ENCODE measurements at places on chromosomes 7 and 10.
A peak's percentile ranks its signal among the peaks of the same experiment; 100 is the strongest.

DNA sequence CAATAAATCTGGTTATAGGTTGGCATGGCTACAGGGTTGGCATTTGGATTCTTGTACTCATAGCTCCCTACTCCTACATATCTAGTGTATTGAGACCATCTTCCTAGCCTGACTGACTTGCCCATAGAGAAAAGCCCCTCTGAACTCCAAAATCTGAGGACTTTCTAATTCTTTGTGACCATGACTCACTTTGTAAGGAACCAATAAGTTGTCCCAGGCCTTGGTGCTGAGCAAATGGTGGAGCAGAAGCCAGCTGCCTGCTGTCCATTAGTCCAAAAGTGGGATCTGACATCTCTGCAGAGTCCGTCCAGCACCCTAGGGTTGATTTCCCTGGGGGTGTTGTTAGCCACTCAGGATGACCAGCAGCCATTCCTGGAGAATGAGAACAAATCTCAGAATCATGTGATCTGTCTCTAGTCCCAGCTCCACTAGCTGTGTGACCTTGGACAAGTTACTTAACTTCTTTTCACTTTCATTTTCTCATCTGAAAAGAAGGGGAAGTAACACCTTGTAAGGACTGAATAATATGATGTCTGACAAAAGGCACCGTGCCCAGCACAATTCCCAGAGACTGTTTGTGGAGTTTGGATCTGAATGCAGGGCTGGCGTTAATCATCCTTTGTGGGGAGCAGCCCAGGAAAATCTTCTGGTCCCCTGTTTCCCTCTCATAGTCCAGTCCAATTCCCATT is 44.1 kb downstream of the MTURN start:
- DNase-seq = peak; percentile 4

DNA sequence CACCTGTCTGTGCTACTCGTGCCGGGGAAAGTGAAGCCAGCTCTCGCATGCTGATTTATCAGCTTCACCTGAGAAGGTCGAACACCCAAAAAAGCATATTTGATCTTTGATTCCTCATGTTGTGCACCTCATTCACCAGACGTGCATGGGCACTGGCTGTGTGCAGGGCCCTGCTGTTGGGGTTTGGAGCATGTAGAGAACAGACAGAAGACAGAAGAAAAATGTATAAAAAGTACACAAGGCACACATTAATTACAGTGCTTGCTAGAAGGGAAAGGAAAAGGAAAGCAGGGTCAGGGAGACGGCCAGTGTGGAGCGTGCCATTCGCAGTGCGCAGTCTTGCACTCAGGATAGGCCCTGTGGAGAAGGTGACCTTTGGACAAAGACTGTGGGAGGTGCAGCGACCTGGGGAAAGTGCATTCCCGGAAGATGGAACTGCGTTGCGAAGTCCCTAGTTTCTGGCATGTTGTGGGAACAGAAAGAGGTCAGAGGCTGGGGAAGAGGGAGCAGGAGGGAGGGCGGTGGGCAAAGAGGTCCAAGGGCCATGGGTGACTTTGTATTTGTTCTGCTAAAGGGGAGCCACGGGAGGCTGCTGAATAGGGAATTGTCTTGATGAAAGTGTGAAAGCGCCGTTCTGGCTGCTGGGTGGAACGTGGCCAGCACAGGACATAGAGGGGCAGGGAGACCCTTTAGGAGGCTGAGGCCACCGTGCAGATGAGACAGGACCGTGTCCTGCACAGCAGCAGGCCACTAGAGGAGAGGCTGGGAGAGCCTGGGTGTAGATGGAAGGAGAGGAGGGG is 232.8 kb downstream of the GLRX3 start:
- no peak for DNase-seq

GRCh38 chr7:149598721-149599308 is 101.2 kb upstream of the ZNF746 start:
- peak; percentile 33 for DNase-seq

DNA sequence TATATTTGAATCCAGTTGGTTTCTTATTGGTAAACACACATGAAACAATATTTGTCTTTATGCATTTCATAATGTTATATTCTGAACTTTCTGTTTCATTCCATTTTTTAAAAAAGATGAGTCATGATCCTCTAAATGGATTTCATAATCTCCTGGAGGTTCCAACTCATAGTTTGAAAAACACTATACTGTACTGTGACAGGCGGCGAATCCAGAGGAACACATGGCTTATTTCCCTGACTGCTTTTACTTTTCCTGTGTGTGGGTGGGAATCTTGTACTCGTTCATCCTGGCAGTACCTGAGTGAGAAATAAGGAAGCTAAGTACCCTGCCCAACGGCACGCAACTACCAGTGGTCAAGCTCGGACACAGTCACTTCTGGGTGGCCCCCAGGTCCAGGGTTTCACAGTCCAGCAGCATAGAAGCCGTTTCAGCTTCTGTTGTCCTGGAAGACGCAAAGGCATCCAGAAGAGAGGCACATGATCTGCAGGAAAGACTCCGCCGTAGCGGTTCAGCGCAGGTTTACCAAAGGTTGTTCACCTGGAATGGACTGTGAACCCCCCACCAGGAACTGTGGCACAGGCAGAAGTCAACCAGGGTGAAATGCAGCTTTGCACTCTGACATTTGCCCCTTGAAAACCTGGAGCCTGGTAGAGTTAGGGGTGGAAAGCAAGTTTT is 117.7 kb downstream of the CCNY start:
- DNase-seq = peak; percentile 5

DNA sequence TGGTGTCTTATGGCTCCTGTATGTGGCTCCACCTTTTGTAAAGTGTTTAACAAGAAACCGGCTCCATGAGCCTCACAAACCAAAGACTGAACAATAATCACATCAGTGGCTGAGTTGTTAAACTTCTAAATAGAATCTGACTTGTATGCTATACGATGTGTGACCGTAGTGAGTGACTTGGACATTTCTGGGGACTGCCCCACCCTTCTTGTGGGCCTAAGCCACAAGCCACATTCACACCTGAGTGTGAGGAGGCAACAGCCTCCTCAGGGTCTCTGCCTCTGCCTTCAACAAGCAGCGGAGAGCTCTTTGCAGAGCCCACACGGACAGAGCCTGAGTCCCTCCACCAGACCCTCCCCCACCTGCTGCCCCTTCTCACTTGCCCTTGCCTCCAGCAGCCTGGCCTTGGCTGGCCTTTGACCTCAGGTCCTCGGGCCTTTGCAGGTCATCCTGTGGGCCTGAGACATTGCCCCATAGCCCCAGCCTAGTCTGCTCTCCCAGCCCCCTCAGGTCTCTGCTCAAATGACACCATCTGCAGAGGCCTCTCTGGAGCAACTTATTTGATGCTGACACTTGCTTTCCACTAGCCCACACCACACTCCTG is 156.8 kb upstream of the TNS3 start:
- DNase-seq = no peak

GRCh38 chr7:3559278-3559677 is 258.2 kb downstream of the SDK1 start:
- DNase-seq = no peak

DNA sequence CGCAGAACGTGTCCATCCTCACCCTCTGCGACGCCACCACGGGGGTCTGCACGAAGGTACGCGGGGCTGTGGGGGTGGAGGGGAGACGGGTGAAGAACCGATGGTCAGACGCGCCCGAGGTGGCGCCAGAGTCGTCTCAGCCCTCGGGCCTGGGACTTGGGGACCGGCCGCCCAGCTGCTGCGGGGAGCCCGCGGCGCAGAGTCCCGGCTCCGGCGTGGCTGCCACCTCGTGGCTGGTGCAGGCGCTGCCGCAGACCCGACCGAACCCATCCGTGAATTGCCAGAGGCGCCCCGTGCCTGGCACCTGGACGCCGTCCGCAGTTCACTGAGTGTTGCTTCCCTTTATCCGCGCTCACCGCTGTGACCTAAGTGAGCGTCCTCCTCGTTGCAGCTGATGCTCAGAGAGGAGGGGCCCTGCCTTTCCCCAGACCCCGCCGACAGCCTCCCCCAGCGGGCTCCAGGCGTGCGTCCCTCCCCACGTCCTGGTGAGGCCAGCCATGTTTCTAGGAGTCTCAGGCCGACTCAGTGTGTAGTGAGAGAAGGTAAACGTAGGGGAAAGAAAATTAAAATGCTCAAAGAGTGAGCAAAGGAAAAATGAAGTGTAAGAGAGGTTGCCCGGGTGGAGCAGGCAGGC is 208.7 kb downstream of the PAXIP1 start:
- DNase-seq = no peak

Data from AML-193 (cell line).